ENCODE measurements at places on chromosomes 7 and 10. TPM values are rescaled to one million over a fixed set of nuclear protein-coding genes. Genes with fewer than 3 reads are reported as not detected.

Gene CYP3A7
- 23.5 TPM for polyA plus RNA-seq

- DNase-seq, result no peak
Measured at GRCh38 chr10:112913661-112914287, 36.3 kb upstream of the TCF7L2 start.

- no peak for DNase-seq
Measured at GRCh38 chr7:38195804-38196595, 18.0 kb downstream of the STARD3NL start.

GRCh38 chr7:117051808-117052207 is 98.5 kb downstream of the ST7 start:
- no peak for DNase-seq

DNA sequence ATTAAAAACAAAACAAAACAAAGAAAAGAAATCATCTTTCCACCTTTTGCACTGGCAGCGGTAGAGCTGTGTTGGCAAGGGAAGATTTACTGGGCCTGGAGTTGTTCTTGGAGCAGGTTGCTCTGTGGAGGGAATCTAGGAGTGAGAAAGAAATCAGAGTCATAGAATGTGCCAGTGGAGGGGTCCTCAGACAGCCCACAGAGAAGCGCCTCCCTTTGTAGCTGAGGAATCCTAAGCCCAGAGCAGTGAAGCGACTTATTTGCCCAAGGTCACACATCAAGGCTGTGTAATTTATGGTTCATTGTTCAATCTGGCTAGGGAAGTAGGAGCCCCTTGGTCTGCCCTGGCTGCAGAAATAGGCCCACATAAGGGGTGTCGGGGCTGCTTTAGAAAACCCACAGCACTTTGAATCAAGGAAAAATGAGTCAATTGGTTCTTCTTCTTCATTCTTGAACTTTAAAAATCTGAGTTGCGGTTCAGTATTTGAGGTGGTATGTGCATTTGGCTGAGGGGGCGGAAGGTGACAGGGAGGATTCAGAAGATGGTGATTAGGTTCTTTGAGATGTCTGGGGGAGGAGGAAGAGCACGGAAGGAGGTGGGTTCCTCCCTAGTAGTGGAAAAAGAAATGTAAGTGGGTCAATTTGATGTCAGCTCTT is 253.7 kb downstream of the PTEN start:
- DNase-seq, result no peak

Gene AKR1C2
- 7.1 TPM for polyA plus RNA-seq

Gene GARIN1A
- 3.5 TPM for polyA plus RNA-seq

Gene CPA4
- 0.10 TPM for polyA plus RNA-seq

- no peak for DNase-seq
Measured at GRCh38 chr7:112897839-112898431, 107.7 kb upstream of the TMEM168 start.

Gene SLC13A1
- polyA plus RNA-seq, result 23.1 TPM

Gene PRLHR
- polyA plus RNA-seq, result 0.03 TPM

Gene MAGI2
- 34.6 TPM for polyA plus RNA-seq

Gene NUTM2E
- 0.64 TPM for polyA plus RNA-seq

DNA sequence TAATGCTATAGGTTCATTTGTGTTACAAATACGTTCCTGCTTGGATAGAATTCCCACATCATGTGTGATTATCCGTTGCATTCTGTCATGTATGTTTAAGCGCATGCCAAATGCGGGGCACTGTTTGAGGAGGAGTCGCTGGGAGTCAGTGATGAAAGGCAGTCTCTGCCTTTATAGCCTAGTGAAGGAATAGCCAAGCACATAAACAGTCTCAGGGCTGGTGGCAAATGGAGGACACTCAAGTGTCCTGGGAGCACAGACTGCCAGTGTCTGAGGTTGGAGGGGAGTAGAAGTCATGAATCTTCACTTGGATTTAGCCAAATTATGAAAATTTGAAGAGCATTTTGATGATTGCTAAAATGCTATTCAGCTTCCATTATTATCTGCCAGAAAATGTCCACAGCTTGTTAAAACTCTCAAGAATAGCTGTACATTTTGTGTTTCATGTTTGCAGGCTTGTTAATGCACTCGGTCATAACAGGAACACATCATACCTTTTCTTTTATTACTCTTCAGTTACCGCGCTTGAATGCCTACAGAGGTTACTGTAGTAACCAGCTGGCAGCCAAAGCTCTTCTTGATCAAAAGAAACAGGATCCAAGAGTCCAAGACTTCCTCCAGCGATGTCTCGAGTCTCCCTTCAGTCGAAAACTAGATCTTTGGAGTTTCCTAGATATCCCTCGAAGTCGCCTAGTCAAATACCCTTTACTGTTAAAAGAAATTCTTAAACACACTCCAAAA is 41.6 kb downstream of the NET1 start:
- DNase-seq, result no peak

Gene COL17A1
- polyA plus RNA-seq, result 0.30 TPM

GRCh38 chr7:44101966-44102845 is 1.9 kb upstream of the AEBP1 start:
- DNase-seq, result no peak

GRCh38 chr7:73340514-73340913 is 12.6 kb downstream of the FKBP6 start:
- DNase-seq, result no peak

DNA sequence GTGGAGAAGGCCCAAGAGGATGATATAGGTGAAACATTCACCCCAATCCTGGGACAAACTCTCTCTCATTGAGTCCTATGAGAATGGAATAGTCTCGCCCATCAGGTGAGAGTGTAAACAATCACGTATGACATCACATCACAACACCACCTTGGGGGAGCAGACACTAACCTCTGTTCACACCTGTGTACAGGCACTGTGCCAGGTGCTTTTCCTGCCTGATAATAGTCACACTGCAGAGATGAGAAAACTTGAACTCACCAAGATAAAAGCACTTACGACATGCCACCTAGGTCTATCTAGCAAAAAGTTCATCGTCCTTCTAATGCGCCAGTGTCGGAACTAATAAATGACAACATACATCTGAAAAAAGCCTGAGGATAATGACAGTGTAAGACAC is 187.8 kb downstream of the FAM107B start:
- no peak for DNase-seq

GRCh38 chr10:12465385-12466136 is 116.2 kb downstream of the CAMK1D start:
- DNase-seq, result no peak

DNA sequence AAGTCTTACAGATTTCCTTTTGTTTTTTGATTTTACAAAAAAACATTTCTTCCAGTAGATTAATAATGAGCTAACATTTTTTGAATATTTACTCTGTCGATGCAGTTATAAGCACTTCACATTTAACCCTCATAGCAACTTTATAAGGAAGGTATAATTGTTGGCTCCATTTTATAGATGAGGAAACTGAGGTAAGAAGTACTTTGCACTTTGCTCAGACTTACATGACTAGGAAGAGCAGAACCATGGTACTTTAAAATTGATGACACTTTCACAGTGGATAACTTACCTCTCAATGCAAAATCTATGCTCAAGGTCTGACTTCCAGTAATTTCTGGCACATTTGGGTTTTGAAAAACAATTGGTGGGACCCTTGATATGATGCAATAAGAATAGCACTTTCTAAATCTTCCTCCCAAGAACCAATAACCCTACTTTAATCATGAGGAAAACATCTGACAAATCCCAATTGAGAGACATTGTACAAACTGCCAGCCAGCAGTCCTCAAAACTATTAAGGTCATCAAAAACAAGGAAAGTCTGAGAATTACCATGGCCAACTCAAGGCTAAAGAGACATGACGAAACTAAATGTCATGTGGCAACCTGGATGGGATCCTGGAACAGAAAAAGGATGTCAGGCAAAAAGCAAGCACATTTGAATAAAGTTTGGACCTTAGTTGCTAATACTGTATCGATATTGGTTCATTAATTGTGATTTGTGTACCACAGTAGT is 72.6 kb downstream of the RALA start:
- no peak for DNase-seq

- DNase-seq, result no peak
Measured at GRCh38 chr7:102396710-102397019, 502 bp downstream of the PRKRIP1 start.

DNA sequence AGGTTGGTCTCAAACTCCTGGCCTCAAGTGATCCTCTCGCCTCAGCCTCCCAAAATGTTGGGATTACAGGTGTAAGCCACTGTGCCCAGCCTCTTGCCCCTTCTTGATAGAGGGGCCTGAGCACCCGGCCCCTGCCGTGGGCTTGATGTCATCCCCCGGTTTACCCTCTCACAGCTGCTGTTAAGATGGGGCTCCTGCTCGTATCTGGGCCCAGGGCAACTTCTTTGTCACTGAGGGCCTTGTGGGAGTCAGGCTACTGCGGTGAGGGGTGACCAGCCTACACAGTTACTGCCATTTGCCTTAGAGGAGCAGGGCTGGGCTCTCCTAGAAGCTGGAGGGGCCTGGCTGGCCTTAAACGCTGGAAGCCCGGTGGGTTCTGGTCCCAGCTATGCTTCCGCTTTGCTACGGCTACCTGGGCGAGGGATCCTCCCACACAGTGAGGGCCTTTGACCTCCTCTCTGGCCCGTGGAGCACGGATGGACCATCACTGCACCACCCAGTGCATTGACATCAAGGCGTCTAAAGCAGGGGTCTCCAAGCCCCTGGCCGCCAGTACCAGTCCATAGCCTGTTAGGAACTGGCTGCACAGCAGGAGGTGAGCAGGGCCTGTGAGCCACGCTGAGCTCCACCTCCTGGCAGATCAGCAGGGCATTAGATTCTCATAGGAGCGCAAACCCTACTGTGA is 1.1 kb upstream of the TMEM130 start:
- DNase-seq, result no peak

Gene ZNF853
- 19.0 TPM for polyA plus RNA-seq

- no peak for DNase-seq
Measured at GRCh38 chr7:51055039-51055840, 261.4 kb downstream of the COBL start.

Gene MYL10
- 0.59 TPM for polyA plus RNA-seq

DNA sequence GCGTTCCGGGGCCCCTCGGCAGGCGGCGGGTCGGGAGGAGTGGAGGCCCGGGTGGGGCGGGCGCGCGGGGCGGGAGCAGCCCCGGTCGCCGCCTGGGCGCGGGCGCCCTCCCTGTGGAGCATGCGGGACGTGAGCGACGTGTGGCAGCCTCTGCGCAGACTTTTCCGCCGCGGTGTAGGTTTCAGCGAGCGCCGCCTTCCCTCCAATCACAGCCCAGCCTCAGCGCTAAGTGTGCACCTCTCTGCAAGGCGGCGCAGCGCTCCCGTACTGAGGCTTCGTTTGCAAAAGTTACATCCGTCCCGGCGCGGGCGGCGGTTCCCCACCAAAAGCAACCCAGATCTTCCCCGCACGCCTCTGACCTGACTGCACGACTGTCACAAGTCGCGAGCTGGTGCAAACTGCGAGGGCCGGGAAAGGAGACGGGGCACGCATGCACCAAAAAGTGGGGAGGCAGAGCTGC is 1.2 kb upstream of the PFKFB3 start:
- no peak for DNase-seq

DNA sequence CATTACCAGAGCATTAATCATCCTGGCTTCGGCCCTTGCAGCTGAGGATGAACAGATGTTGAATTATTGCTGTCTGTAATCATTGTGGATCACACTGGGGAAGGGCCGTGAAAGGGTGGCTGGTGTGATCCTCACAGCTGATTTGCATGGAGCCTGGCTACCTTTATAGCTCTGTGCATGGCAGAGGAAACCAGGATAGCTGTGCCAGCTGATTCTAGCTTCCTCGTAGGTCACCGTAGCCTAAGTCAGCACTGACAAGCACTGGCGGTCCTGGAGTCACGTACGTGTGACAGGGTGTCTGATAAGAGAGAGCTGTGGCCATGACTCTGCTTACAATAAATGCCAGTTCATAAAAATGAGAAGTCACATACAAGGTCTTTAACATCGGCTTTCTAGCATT is 76.5 kb downstream of the INSYN2A start:
- DNase-seq, result no peak

GRCh38 chr10:63169624-63170023 is 36.5 kb downstream of the NRBF2 start:
- no peak for DNase-seq

DNA sequence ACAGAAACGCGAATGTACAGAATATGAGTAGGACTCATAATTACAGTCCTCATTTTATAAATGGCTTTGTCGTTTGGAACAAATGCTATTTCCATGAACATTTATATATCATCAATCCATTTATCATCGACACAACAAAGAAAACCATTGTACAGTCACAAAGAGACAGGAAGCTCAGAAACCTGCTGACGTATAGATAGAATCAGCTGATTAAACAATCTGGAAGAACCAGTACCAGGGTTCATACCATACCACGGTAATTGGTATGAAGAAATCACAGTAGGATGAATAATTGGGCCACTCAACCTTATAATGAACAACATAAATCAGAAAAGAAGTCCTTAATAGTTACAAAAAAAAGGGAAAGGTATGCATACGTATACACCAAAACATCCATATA is 295.0 kb downstream of the PARD3 start:
- no peak for DNase-seq

Gene HMX2
- polyA plus RNA-seq, result 2.9 TPM

DNA sequence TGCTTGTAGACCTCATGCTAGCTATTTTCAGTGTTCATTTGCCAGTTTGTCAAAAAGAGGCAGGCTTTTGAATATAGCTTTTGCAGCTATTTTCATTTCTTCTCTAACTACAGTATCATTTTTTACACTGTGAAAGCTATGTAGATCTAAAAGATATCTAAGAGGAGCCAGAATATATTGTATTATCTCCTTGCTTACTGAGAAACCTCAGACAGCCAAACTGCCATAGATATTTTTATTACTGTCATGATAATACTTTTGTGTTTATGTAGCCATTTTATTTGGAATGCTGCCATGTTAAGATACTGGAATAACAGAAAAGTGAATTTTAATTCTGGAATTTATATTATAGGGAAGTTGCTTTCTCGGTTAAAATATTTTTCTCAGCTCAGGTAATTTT is 37.2 kb downstream of the ANKIB1 start:
- DNase-seq, result no peak

DNA sequence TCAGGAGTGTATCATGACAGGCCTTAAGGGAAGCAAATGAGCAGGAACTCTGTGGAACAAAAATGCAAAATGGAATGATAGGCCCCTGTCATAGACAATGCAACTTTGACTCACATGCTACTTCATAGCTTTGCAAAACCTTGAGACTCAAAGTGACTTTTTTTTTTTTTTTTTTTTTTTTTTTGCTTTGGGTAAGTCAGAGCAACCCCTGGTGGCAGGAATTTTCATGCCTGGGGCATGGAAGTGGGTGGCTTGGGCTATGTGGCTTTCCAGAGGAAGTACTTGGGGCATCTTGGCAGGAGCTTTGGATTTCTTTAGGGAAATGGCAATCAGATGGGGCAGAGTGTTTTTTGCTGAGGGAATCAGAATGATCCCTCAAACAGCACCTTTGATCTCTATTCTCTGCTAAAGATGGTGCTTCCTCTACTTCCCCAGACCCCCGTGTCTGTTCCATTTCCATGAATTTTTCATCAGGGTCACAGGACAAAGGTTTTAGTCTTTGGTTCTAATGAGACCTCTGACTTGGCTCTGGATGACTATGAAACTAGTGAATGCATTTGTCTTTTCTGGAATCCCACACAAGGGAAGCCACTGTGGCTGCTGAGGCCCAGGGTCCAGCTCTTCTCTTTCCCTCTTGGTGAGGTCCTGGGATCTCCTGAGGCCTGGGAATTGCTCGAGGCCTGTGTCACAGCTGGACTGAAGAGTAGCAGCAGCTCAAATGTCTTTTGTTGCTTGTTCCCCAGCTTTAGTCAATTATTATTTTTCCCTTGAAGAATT is 62.8 kb downstream of the TACC2 start:
- no peak for DNase-seq

Gene ELOVL3
- 2.6 TPM for polyA plus RNA-seq
